Smooth muscle cell of the brain vasculature (primary cell): ENCODE measurements at places on chromosomes 16 and 17.

GRCh38 chr17:4786106-4786511 is at the start of gene VMO1:
TSS of gene VMO1 (minus strand) at chr17:4786364. CDS start at chr17:4786352, 12 bp downstream.
- no peak for DNase-seq

GRCh38 chr16:49552313-49552928 is 178.8 kb downstream of the C16orf78 start:
- no peak for DNase-seq

DNA sequence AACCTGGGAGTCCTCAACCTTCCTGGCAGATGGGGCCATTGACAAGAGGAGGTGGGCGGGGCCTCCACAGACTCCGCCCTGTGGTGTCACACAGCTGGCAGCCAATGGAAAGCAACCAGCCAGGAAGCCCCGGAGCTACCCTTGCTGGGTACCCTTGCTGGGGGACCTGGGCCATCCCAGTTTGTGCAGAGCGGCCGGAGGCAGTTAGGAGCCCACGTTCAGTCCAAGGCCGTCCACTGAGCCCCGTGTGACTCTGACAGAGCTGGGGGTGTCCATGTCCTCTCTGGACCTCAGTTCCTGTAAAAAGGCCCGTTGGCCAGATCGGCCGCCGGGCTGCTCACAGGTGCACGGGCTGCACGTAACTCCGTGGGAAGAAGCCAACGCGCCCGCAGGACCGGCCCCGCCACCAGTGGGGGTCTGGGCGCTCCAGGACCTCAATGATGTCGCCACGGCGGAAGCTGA is 17.1 kb upstream of the FAM83G start:
- no peak for DNase-seq

- no peak for DNase-seq
Observed at GRCh38 chr16:440627-441026, 15.2 kb downstream of the RAB11FIP3 start.

DNA sequence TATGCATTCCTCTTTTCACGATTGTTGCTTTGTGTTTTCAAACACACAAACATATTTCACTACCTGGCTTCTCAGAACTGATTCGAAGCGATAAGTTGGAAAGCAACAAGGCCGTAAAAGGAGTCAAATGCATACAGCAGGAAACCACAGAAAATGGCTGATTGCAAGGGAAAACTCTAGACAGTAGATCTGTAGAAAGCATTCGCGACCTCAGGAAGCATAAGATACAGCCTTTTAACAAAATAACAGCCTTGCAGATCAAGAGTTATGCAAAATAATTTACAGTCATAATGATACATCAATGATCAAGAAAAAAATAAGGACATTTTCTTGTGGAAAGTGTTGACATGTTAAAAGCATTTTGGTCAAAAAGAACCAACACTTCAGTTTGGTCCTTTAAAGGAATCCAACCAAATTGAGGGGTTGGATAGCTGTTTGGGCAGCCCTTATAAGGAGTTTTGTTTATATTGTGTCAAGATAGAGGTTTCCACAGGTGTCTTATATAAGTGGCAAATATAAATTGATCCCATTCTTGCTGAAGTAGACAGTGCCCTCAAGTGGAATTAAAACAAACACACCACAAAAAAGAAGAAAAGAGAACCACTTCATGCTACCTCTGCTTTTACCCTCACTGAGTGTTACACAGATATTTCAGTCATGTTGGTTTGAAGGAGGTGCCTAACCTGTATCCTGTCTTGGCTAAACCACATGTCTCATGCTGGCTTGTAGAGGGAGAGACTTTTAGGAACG is 5.5 kb downstream of the CYLD start:
- no peak for DNase-seq

GRCh38 chr16:10305912-10306311 is 79.9 kb upstream of the ATF7IP2 start:
- no peak for DNase-seq

GRCh38 chr17:2897605-2898004 is 101.4 kb downstream of the RAP1GAP2 start:
- DNase-seq, result no peak

- no peak for DNase-seq
Observed at GRCh38 chr16:31395647-31396046, 2.5 kb downstream of the ITGAD start.
